ENCODE measurements at places on chromosomes 5 and 9.

DNA sequence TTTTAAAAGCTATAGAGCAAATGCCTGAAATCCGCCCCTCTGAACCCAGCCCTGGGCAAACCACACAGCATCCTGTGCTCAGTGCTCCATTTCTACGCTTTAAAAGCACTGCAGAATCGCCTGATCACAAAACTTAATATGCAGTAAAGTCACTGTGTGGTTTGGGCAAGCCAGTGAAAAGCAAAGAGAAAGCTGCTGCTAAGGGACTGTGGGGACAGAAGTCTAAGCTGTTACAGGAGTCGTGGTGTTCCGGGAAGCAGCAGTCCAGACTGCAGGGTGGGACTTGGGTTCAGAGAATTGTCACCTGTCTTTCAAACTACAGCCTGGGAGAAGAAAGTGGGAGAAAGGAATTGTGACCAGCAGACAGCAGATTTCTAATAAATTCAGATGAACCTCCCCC, 8.2 kb downstream of the RAPGEF1 start:
- peak overlapping the region; percentile 73 for H3K4me3 ChIP-seq
- peak overlapping the region; percentile 96 for H3K27ac ChIP-seq
- H3K36me3 ChIP-seq, result peaks cover 29% of the 10 kb centered on the region
- DNase-seq, result no peak
- no peaks in the 10 kb centered on the region for H3K27me3 ChIP-seq
- H3K4me1 ChIP-seq, result peaks cover 90% of the 10 kb centered on the region

DNA sequence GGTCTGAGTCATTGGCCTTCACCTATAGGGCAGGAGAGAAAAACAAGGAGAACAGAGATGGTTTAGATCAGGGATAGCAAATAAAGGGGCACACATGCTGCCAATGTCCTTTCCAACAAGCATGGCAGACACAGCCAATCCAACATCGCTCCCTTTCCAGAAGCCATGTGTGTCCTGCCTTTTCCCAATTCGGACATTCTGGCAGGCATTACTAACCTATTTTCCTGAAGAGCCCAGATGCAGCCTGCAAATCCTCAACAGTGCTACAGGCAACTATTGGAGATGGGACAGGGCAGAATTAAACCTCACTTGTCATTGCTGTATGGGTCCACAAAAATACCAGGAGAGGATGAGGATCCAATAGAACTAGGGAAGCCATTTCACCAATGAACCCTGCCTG, 12.8 kb downstream of the PCDH1 start:
- no peak overlapping the region for H3K27ac ChIP-seq
- no peaks in the 10 kb centered on the region for H3K36me3 ChIP-seq
- DNase-seq, result no peak
- no peak overlapping the region for H3K4me3 ChIP-seq
- no peaks in the 10 kb centered on the region for H3K4me1 ChIP-seq

DNA sequence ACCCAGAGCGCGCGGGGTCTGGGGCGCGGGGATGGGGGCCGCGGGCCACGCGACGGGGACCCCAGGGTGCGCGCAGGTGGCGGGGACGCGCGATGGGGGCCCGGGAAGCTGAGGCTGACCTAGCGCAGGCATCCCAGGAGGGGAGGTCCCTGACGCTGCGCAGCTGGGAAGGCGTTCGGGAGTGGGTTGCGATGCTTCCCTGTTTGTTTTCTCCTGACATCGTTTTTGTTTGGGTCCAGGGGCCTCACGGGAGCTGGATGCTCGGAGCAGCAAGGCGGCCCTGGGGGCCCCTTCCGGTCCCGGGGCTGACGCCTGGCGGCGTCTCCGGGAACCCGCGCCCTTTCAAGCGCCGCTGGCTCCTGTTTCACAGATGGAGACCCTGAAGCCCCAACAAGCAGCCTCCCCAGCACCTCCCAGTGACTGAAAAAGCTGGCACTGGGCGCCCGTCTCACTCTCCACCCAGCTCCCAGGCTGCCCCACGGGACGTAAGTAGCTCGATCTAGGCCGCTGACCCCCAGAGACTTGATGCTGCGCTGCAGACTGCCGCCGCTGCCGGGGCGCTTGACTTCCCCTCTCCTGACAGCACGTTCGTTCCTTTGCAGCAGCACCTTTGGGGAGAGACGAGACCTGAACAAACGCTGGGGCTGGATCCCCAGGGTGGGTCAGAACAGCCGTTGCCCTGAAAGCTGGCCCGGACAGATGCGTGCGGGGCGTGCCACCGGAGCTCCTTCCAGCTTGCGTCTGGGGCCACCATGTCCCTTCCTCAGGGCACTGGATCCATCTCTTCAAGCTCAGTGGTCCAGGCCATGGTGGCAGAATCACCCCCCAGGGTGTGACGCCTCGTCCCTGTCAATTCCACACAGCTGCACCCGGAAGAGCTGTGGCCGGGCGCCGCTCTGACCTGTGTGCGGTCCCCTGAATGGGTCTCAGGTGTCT, 593 bp downstream of the BRD3OS start:
- no peaks in the 10 kb centered on the region for H3K4me1 ChIP-seq
- H3K36me3 ChIP-seq, result peaks cover 3% of the 10 kb centered on the region
- no peak overlapping the region for H3K27ac ChIP-seq
- peak; percentile 36 for DNase-seq
- H3K27me3 ChIP-seq, result no peaks in the 10 kb centered on the region

GRCh38 chr5:80825786-80826460, 134.2 kb upstream of the RASGRF2 start:
- no peak overlapping the region for H3K27ac ChIP-seq
- no peak overlapping the region for H3K4me3 ChIP-seq
- no peaks in the 10 kb centered on the region for H3K27me3 ChIP-seq
- peaks cover 37% of the 10 kb centered on the region for H3K36me3 ChIP-seq

DNA sequence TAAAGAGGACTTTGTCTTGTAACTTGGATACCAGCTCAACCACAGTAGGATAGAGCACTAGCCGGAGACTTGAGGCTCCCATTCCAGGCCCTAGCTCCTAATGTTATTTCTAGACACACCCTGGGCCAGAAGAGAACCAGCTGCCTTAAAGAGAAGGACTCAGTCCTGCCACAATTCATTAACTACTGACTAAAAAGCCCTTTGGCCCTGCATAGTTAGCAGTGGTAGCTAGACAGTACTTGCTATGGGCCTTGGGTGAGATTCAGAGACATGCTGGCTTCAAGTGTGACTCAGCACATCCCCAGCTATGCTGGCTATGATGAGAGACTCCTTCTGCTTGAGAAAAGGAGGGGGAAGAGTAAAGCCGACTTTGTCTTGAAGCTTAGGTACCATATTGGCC, 47.3 kb downstream of the TMEM167A start:
- no peak overlapping the region for H3K27ac ChIP-seq
- H3K4me1 ChIP-seq, result no peaks in the 10 kb centered on the region
- H3K4me3 ChIP-seq, result no peak overlapping the region
- DNase-seq, result no peak
- H3K27me3 ChIP-seq, result no peaks in the 10 kb centered on the region
- no peaks in the 10 kb centered on the region for H3K36me3 ChIP-seq

DNA sequence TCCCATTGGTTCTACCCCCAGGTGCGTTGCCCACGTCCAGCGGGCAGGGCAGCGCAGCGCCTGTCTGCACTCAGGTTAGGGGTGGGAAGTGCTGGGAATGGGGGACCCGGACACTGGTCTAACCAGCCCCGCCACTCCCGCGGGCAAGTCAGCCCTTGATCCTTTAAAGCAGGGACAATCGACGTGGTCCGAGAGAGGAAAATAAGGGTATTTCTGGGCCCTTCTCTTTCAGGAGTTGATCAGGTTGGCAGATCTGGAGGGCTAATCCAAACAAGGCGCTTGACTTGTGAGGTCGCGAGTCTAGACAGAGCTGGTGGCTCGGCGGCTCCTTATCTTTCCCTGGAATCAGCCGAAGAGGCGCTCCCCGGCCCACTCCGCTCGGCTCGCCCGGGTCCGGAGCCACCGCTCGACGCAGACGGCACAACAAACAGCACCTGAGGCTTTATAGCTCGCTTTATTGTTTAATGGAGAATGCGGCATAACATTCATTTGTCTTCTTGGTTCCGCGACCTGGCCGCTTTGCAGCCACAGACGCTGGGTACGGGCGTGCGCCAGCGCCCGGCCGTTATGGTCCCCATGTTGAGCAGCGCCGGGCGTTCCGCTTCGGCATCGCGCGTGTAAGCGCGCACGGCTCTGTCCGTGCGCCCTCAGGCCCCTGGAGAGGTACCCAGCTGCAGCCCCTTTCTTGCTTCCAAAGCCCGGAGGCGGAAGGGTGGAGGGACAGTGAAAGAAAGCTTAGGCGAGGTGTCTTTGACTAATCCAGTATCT, 15.8 kb downstream of the ISL1 start:
- H3K27ac ChIP-seq, result no peak overlapping the region
- H3K27me3 ChIP-seq, result peaks cover 37% of the 10 kb centered on the region
- no peak for DNase-seq
- no peaks in the 10 kb centered on the region for H3K4me1 ChIP-seq

GRCh38 chr5:169442403-169442874, 141.1 kb upstream of the SPDL1 start:
- H3K4me3 ChIP-seq, result no peak overlapping the region
- H3K27ac ChIP-seq, result no peak overlapping the region
- DNase-seq, result no peak
- no peaks in the 10 kb centered on the region for H3K4me1 ChIP-seq
- peaks cover 5% of the 10 kb centered on the region for H3K27me3 ChIP-seq
- H3K36me3 ChIP-seq, result no peaks in the 10 kb centered on the region

DNA sequence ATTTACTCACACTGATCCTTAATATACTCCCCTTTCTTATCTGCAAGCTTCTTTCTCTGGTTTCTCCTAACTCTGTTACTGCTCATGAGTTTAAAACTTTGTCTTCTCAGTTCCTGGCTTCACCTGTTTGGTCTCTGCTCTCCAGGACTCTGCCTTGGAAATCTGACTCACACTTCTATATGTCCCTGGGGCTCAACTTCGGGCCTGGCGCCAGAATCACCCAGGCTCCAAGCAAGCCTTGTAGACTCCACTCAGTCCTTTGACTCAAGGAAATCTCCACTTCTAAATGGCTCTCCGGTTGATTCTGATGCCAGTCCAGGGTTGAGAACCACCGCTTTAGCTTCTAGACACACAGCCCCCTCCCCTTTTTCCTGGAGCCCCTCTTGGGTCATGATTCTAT, 57.8 kb downstream of the TMC1 start:
- H3K4me1 ChIP-seq, result peaks cover 40% of the 10 kb centered on the region
- H3K27ac ChIP-seq, result no peak overlapping the region
- no peak overlapping the region for H3K4me3 ChIP-seq
- H3K27me3 ChIP-seq, result no peaks in the 10 kb centered on the region
- H3K36me3 ChIP-seq, result peaks cover 1% of the 10 kb centered on the region
- no peak for DNase-seq

DNA sequence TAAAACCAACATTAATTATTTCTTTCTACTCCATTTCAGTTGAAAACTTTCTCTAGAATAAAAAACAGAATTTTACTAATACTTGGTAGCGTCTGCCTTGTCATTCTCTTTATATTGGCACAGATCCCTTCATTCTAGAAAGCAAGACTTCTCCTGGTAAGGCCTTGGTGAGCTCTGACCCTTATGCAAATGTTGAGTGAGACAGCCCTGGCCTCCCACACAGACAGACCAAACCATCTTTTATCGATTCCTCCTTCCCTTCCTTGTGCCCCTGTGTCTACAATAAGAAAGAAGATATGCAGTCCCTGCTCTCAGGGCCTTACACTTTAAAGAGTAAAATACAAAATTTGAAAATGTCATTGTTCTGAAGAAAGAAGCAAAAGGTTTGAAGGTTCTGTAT, 262.2 kb downstream of the EFNA5 start:
- H3K36me3 ChIP-seq, result no peaks in the 10 kb centered on the region
- no peak overlapping the region for H3K27ac ChIP-seq
- H3K27me3 ChIP-seq, result peaks cover 6% of the 10 kb centered on the region
- no peak for DNase-seq
- H3K4me1 ChIP-seq, result no peaks in the 10 kb centered on the region
- H3K4me3 ChIP-seq, result no peak overlapping the region

DNA sequence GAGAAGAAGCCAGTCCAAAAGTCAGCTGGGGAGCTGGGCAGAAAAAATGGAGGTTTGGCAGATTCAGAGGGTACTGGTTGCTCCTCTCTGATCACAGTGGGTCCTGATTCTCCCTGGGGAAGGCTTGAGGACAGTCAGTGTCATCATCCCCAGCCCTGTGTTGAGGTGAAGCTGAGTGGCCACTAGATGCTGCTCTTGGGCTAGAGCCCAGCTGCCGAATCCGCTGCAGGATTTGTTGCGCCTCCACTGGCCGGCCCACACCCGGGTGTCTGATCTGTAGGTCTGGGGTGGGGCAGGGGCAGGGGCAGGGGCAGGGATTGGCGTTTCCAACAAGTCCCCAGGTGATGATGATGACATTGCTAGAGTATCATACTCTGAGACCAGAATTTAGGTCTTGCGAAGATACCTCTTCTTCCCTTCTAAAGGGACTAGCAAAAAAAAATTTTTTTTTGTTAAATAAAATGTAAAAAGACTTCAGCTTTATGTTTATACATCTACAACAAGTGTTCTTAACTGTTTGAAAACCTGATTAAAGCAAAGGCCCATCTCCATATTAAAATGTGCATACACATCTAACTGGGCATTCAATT, 106.8 kb downstream of the PDE6A start:
- H3K36me3 ChIP-seq, result peaks cover 3% of the 10 kb centered on the region
- no peak for DNase-seq
- no peak overlapping the region for H3K27ac ChIP-seq
- no peaks in the 10 kb centered on the region for H3K4me1 ChIP-seq
- no peaks in the 10 kb centered on the region for H3K27me3 ChIP-seq

GRCh38 chr9:98385751-98386150, 130.3 kb upstream of the TBC1D2 start:
- H3K4me3 ChIP-seq, result no peak overlapping the region
- H3K27ac ChIP-seq, result no peak overlapping the region
- DNase-seq, result no peak
- H3K4me1 ChIP-seq, result no peaks in the 10 kb centered on the region
- H3K36me3 ChIP-seq, result no peaks in the 10 kb centered on the region

DNA sequence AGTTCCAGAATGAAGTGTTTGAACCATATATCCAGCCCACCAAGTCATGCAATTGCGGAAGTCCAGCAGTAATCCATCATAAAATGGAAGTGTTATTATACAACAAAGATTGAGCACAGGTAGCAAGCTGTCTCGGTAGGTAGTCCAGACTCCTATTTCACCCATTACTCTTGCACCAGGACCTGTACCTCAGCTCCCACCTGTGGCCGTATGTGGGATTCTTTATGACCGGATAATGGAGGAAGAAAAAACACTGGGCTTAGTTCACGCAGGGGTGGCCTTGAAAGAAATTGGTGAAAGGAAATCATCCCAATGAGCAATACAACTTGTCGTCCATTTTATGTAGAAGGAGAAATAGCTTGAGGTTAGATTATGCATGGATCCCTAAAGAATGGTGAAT, 216.3 kb downstream of the ESM1 start:
- no peak overlapping the region for H3K4me3 ChIP-seq
- H3K4me1 ChIP-seq, result peaks cover 10% of the 10 kb centered on the region
- no peak overlapping the region for H3K27ac ChIP-seq
- peaks cover 10% of the 10 kb centered on the region for H3K27me3 ChIP-seq
- H3K36me3 ChIP-seq, result peaks cover 3% of the 10 kb centered on the region
- DNase-seq, result no peak

DNA sequence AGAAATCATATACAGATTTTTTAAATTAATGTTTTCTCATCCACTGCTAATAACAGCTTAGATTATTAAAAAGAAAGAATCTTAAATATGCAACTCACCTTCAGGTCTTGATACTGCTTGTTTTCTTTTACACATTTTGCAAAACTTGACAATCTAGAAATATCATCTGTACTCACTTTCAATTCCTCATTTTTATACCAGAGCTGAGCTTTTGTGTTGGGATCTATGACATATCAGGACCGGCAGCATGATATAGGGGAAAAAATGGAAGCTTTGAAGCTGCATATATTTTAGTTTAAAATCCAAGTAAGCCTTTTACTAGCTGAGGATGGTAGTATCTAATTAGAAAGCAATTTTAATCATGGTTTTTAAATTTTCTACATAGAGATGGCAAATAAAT, 75.7 kb upstream of the SMARCA2 start:
- no peak overlapping the region for H3K27ac ChIP-seq
- peaks cover 5% of the 10 kb centered on the region for H3K27me3 ChIP-seq
- no peaks in the 10 kb centered on the region for H3K4me1 ChIP-seq
- no peak overlapping the region for H3K4me3 ChIP-seq
- H3K36me3 ChIP-seq, result no peaks in the 10 kb centered on the region
- DNase-seq, result no peak
